Activated naive CD4-positive, alpha-beta T cell treated with anti-CD3 and anti-CD28 coated beads, Interleukin-2, amount 50 U/mL, for 16 hours (primary cell): ENCODE measurements at places on chromosomes 1 and 21.

- no peak for DNase-seq
These were observed 150.6 kb downstream of the SDCCAG8 start for GRCh38 chr1:243406424-243406823.

DNA sequence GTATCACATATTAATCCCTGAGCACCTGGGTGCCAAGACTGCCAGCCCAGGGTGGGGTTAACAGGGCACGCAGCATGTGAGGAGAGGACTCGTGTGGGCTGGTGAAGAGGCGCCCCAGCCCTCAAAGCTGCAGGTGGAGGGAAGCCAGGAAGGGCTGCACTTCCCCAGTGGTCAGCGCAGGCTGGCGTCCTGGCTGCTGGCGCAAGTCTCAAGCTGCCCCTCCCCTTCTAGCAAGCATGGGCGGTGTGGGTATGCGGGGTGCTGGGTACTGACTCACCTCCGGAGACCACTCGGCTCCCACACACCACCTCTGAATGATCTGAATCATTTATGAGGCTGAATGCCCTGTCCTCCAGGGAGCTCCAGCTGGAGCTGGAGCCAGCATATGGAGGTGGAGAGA is 44.0 kb downstream of the EIF2D start:
- no peak for DNase-seq

- no peak for DNase-seq
These were observed 122.8 kb upstream of the C8B start for GRCh38 chr1:57088653-57089052.

- DNase-seq = no peak
These were observed 145.8 kb downstream of the PATJ start for GRCh38 chr1:61887931-61888564.

DNA sequence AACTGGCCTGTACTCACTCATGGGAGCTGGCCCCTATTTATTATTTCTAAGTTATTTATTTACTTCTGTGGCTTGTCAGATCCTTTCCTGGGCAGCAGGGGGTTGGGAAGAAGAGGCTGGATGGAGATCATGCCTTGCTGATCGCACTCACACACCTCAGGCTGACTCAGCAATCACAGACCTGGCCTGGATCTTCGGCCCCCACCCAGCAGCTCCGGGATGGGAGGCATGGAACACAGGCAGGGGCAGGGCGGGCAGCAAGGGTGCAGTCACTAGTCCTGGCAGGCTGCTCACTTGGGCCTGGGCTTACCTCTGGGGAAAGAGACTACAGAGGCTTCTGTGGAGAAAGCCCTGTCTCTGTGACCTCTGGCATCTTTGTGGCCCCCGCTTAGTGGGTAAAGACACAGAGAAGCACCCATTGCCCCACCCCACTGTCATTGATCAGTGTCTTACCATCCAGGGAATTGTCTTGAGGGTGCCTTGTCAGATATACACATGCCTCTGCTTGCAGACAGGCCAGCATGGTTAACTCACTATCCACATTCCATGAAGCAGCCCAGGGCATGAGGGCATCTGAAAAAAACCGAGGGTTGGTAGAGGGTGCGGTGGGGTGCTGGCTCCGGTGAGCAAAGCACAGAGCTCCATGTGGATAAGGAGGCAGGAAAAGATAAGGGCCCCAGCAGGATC is 3.7 kb downstream of the ARTN start:
- no peak for DNase-seq

- no peak for DNase-seq
These were observed 4.2 kb downstream of the ELAPOR1 start for GRCh38 chr1:109118089-109118488.

DNA sequence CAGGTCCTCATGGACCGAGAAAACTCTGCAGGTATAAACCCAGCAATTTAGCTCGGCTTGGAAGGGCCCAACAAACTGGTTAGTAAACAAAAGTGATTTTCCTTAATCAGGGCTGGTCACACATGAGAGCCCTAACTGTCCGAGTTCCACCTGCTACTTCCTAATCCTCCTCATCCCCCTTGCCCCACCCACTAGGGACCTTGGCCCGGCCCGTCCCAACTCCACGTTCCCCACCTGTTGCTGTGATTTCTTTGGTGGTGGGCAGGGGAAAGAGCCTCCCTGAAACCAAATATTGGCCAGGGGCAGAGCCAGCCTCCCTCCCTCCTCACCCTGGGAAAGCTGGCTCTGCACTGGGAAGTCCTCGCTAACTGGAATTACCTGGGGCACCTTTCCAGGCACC is 304.2 kb upstream of the PROX1 start:
- no peak for DNase-seq

GRCh38 chr1:237851210-237851845 is 39.4 kb downstream of the ZP4 start:
- no peak for DNase-seq

DNA sequence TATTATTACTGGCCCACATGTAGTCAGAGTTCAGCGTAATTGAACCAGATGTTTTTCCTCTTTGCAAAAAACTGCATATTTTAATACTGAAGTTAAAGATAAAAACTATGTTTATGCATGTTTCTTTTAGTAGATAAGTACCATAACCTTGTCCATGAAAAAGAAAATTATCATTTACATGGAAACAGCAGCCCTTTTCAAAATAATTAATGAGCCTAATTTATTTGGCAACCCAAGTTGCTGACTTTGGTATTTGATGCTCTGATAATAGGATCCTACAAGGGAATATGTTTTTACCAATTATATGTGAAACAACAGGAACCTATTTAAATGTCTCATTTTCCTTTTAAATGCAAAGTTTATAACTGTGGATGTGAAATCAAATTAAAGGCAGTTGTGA is 281.3 kb upstream of the C1orf105 start:
- DNase-seq = no peak

GRCh38 chr21:35207322-35207721 is 158.2 kb upstream of the RUNX1 start:
- DNase-seq = no peak

DNA sequence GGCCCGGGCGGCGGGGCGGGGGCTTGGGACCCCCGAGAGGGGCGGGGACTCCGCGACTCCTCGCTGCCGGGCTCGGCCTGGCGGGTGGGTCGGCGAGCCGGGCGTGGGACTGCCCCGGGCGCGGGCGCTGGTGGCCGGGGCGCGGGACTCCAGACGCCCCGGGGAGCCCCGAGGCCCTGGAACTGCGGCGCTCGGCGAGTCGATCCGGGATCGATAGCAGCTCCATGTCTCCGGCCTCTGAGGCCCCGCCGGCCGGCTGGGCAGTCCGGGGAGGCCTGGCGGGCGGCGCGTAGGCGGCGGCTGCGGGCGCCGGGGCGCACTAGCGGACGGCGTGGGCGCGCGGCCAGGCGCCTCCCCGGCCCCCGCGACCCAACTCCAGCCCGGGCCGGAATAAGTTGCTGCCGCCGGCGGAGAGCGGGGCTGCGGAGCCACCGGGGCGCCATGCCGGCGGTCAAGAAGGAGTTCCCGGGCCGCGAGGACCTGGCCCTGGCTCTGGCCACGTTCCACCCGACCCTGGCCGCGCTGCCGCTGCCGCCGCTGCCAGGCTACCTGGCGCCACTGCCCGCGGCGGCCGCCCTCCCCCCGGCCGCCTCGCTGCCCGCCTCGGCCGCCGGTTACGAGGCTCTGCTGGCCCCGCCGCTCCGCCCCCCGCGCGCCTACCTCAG is 400 bp downstream of the SAMD11 start:
- no peak for DNase-seq

DNA sequence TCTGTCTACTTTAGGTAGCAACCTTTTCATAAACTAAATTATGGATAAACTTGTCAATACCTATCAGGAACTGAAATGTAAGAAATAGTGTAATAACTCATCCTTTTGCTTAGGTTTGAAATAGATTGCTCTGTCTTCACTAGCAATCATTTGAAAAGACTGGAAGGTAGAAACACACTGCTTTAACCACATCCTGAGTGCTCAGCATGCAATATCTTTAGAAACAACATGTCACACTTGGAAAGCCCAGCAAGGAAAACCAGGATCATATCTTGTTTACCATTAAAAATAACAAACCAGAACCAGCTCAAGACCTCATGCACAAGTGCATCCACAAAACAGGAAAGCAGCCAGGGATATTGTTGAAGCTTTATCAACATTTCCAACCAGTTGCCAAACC is 3.6 kb downstream of the KCNJ6 start:
- no peak for DNase-seq

DNA sequence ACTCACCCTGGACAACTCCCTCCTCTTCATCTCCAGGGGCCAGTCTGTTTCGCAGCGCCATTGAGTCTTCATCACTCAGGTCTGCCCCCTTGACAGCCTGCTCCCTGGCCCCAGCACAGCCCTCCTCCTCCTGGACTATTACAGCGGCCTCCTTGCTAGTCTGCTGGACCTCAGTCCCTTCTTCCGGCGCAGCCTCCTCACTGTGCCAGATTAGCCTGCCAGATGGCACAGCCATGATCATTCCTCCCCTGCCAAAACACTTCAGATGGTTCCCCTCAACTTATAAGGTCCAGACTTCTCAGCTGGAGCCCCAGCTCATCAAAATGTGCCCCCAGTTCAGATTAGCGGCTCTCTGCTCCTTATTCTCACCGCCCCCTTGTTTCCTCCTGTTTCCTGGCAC is 7.0 kb upstream of the CELSR2 start:
- no peak for DNase-seq

DNA sequence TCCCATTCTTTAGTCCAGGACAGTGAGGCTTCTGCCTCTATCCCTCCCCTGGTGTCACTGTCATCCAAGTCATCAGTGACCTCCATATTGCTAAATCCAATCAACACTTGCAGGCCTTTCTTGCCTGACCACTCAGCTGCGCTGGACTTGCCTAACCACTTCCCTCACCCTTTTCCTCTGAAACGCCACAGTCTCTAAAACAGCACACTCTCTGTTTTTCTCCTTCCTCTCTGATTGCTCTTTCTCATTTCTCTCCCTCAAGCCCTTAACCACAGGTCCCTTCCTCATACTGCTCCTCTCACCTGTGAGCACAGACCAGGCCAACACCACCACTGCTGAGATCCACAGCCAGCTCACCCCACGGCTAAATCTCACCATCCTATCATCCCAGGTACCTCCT is 17.5 kb downstream of the TAL1 start:
- DNase-seq = no peak

- no peak for DNase-seq
These were observed 52.9 kb downstream of the GADD45A start for GRCh38 chr1:67737875-67738274.

GRCh38 chr21:16076465-16076864 is 346.7 kb downstream of the USP25 start:
- DNase-seq = no peak

DNA sequence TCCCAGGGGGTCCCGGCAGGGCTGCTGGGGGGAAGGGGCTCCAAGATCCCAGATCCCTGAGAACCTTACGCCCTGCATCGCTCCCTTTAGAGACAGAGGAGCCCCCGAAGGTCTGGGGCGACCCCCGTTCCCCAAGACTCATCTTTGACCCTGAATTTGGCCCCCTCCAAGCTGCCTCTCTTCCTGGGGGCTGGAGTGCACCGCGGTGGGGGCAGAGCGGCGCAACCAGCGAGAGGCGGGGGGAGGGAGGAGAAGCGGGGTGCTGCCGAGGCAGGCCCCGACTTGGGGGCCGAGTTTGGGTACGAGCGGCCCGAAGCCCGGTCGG is 5.4 kb upstream of the PLEKHG5 start:
- no peak for DNase-seq

DNA sequence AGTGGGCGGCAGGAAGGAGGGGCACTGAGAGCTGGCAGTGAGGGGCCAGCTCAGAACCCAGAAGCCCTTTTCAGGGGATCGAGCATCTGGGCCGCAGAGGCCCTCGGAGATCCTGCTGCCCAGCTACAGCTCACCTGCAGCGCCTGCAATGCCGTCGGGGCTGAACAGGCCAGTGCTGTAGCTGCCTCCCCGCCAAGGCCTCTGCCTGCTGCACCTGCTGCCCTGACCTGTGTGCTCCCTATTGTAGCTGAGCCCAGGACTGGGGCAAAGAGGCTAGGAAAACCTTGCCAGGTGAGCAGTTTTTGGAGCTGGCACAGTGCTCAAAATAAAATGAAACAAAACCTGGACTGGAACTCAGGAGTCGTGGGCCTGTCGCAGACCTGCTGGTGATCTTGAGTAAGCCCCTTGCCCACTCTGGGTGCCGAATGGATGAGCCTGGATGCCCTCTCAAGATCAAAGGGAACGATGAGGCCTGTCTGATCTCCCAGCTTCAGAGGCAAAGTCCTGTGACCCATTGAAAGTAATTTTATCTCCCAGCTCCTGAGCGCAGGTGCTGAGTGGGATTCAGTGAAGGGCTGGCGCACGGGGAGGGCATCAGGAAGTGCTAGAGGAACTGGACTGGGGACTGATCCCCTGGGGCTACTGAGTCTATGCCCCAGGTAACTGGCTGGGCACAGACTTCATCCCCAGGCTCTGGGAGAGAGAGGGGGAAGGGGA is 154.6 kb downstream of the FOXD2 start:
- DNase-seq = no peak

GRCh38 chr1:116504308-116505156 is 66.3 kb downstream of the CD58 start:
- DNase-seq = peak; percentile 67

- DNase-seq = no peak
These were observed 425.1 kb downstream of the SETD4 start for GRCh38 chr21:35635261-35635660.
